Left hindlimb (tissue), 1 donor: ENCODE measurements at places on chromosomes 5 and 9.

DNA sequence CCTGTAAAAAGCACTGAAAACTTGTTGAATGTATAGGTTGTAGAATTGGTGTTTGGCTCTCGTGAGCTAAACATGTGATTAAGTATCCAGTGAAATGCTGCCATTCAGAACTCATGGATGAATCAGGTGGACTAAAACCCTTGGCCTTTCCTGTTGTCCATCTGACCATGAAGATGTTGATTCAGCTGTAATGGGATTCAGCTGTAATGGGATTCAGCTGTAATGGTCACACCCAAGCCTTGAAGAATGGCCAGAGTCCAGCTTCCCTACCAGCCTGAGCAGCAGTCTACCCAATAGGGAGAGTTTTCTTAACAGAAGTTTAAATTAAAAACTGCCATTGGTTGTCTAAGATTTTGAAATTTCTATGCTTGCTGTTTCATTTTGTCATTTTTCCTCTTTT lies 18.1 kb downstream of the MAMDC2 start:
- no peak for DNase-seq

GRCh38 chr9:37870799-37871176 lies 33.1 kb downstream of the SLC25A51 start:
- DNase-seq, result no peak

DNA sequence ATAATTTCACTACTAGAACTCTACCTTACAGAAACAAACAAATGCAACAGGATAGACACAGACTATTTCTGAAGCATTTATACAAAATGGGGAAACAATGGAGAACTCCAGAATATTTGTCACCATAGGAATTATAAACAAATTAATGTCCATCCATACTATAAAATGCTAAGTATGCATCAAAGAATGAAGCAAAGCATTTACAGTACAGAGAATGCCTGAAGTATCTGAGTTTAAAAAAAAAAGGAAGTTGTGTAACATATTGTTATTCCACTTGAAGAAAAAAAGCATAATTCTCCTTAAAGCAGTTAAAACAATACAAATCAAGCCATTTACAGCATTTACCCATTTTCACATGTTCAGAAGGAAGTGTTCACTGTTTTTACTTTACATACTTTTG lies 53.0 kb downstream of the DROSHA start:
- no peak for DNase-seq

GRCh38 chr5:151310932-151311331 lies 7.4 kb upstream of the SLC36A3 start:
- no peak for DNase-seq

DNA sequence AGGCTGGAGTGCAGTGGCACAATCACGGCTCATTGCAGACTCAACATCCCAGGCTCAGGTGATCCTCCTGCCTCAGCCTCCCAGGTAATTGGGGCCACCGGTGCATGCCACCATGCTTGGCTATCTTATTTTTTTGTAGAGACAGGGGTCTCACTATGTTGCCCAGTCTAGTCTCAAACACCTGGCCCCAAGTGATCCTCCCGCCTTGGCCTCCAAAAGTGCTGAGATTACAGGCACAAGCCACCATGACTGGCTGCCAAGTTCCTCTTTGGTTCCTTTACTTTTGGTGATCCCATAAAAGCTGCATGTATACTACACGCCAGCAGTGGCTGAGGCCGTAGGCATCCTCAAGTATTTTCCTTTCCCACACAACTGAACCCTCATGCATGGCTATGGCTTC lies 11.4 kb downstream of the ARL15 start:
- no peak for DNase-seq

- no peak for DNase-seq
Observed at GRCh38 chr5:73591698-73592501, 26.4 kb downstream of the UTP15 start.

- DNase-seq, result no peak
Observed at GRCh38 chr5:8961956-8962355, 583.9 kb downstream of the SEMA5A start.

GRCh38 chr5:173055722-173055982 lies 500 bp upstream of the CREBRF start:
- no peak for DNase-seq

GRCh38 chr9:106059886-106060285 lies 365.5 kb downstream of the TMEM38B start:
- no peak for DNase-seq

DNA sequence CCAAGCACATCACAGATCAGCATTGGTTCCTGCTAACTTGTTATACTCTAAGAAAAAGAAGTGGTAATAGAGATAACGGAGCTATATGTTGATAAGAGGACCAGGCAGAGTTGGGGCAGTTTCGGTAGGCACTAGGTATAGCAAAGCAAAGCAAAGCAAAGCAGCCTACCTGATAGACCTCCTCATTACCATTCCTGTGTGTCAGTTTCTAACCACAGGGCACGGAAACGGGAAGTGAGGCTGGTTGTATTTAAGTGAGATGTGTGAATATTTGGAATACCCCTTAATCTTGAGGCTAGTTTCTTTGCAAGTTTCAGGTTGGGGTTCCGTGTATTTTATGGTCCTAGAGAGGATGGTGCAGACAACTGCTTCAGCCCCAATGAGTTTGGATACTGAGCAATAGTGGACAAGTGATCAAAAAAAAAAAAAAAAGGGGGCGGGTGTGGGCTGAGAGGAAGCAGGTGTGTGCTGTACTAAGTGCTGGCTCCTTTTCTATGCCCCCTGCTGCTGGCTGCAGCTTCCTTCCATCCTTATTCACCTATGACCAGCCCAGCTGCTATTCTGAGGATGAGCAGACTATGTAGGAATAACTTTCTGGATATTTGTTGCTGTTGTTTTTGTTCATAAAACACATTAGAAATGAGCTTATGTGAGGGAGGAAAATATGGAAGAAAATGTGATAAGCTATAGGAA lies 183.3 kb downstream of the SH3GL2 start:
- no peak for DNase-seq

DNA sequence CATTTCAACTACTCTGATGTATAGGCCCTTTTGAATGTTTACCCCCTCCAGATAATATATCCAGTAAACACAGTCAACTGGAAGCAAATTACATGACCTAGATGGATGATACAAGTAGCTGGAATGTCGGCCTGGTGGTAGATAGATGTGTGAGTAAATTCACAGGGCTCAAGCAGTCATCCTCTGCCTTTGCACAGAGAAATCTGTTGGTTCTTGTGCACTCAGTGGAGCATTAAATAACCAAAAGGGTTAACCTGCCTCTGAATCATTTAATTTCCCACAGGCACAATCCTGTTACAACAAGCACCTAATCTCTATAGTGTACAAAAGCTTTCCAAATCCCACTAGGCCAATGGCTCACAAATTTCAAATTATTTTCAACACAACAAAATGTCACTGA lies 668.3 kb downstream of the DNAH5 start:
- no peak for DNase-seq
